ENCODE measurements at places on chromosomes 4 and X.

DNA sequence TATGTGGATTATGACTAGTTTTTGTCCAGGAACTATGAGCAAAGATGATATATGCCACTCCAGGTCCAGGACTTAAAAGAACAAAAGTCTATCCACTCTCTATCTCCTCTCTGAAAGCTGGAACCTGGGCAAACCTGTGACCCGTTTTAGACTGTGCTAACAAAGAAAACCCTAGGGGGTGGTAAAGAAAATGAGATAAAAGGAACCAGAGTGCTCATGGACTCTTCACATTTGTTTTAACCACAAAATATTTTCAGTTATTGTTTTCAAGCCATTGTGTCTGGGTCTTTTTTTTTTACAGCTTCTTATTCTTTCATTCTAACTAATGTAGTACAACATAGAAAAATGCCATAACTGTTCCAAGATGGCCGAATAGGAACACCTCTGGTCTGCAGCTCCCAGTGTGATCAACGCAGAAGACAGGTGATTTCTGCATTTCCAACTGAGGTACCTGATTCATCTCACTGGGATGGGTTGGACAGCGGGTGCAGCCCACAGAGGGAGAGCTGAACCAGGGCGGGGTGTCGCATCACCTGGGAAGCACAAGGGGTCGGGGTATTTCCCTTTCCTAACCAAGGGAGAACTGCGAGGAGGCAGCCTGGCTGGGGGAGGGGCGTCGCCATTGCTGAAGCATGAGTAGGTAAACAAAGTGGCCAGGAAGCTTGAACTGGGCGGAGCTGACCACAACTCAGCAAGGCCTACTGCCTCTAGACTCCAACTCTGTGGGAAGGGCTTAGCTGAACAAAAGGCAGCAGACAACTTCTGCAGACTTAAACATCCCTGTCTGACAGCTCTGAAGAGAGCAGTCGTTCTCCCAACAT lies 45.1 kb downstream of the CHM start:
- no peak for DNase-seq

DNA sequence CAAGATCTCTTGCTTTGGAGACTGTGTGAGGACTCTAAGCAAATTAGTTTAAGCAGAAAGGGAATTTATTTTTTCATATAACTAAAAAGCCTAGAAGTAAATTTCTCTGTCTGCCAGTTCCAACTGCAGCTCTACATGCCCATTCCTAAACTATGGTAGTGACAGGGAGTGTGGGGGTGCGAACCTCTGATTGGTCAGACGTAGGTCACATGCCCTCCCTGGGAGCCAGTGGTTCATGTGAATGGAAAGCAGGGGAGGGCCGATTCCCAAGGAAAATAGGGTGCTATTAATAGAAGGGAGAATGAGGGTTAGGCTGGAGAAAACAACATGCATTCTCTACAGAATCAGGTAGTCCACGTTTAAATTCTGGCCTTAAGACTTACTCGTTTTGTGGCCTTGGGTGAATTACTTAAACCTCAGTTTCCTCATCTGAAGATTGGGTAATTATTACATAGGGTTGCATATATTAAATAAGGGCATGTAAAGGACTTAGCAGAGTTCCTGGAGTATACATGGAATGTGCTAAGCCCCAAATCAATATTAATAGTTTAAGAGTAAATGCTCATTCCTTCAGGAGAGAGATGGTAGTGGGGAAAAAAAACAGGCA lies 7.2 kb downstream of the RAB33B start:
- DNase-seq, result no peak

DNA sequence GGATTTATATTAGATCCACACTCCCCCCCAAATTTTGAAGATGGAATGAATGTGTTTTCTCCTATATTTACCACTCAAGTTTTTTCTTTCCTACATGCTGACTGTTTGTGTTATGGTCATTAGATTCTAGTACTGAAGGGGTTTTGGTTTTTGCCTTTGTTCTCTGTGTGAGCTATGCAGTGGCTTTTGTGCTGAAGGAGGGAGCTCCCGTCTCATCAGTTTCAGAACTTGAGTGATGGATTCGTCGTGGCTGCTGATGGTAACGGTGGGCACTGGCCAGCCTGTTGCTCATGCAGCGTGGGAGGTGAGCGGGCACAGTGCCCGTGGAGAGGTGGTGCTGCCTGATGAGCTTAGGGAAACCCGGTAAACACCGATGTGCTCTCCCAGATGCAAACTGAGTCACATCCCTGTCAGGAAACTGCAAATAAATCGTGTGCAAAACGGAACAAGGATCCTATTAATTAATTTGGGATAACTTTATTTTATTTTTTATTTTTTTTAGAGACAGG lies 101.5 kb downstream of the SORBS2 start:
- DNase-seq, result no peak

DNA sequence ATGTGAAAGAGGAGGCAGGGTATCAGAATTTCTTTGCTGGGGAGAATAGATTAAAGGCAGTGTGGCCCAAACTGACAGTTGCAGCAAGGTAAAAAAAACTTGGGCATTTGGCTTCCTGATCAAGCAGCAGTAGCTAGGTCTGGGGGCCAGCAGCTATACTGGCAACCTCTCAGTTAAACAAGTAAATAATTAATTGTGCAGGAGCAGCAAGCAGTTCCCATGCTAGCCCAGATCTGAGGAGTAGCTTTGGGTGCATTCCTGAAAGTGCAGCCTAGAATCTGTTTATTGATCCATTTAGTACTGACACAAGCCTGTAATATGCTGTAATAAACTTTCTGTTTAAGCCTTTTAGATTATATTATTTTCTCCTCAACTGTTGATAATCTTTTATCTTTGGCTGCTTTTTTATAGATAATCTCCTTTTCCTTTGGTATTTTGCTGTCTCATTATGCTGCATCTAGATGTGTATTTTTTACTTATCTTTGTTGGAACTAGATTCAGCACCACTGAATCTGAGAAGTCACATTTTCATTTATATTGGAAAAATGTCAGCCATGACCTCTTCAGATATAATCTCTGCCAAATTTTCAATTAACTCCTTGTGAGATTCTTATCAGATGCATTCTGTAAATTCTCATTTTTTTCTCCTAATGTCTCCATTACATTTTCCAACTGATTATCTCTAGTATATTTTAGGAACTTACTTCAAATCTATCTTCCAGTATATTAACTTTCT lies 276.3 kb downstream of the STPG2 start:
- DNase-seq, result no peak

DNA sequence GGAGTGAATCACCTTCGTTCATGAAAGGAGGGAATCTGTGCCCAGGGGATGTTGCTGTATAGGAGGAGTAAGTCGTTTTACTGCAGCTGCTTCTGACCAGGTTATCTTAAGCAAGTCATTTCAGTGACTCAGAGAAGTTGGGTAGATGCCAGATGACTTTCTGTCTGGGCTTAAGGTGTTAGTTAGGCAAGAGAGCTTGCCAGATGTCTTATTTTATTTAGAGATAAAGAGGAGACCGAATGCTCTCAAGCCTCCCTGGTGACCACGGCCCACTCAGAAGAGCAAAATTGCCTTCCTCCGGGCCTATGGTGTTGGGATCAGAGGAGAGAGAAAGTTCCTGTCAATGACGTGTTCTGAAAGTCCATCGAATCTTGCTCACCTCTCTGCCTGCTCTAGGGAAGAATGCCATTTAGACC lies 16.3 kb upstream of the ZNF827 start:
- DNase-seq, result no peak

DNA sequence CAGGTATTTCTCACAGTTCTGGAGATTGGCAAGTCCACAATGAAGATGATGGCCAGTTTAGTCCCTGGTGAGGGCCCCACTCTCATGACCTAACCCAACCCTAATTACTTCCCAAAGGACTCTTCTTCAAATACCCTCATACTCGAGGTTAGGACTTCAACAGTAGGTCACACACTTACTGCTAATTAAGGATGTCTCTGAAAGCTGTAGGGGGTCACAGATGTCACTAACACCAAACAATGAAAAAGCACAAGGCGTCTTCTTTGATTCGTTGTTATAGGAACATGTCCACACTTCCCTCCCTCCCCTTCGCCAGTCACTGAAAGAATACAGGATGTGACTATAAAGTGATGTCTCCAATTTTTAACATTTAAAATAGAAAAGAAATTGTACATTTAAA lies 309.7 kb downstream of the PACRGL start:
- DNase-seq, result no peak
